ENCODE measurements at places on chromosomes 13 and 19. TPM values are rescaled to one million over a fixed set of nuclear protein-coding genes. Genes with fewer than 3 reads are reported as not detected.
A peak's percentile ranks its signal among the peaks of the same experiment; 100 is the strongest.

GRCh38 chr19:3492131-3492839 is 8.2 kb downstream of the DOHH start:
- H3K36me3 ChIP-seq, result peaks cover 20% of the 10 kb centered on the region
- no peak overlapping the region for H3K27ac ChIP-seq
- H3K4me3 ChIP-seq, result no peak overlapping the region
- DNase-seq, result no peak

ZIC2 gene
- 0.50 TPM for total RNA-seq

GRIK5 gene
- total RNA-seq, result 0.68 TPM

GRCh38 chr19:38619361-38620174 is 580 bp downstream of the EIF3K start:
- H3K27me3 ChIP-seq, result no peaks in the 10 kb centered on the region
- H3K4me3 ChIP-seq, result peak overlapping the region; percentile 99
- H3K36me3 ChIP-seq, result peaks cover 74% of the 10 kb centered on the region
- DNase-seq, result no peak
- peaks cover 43% of the 10 kb centered on the region for H3K4me1 ChIP-seq

DNA sequence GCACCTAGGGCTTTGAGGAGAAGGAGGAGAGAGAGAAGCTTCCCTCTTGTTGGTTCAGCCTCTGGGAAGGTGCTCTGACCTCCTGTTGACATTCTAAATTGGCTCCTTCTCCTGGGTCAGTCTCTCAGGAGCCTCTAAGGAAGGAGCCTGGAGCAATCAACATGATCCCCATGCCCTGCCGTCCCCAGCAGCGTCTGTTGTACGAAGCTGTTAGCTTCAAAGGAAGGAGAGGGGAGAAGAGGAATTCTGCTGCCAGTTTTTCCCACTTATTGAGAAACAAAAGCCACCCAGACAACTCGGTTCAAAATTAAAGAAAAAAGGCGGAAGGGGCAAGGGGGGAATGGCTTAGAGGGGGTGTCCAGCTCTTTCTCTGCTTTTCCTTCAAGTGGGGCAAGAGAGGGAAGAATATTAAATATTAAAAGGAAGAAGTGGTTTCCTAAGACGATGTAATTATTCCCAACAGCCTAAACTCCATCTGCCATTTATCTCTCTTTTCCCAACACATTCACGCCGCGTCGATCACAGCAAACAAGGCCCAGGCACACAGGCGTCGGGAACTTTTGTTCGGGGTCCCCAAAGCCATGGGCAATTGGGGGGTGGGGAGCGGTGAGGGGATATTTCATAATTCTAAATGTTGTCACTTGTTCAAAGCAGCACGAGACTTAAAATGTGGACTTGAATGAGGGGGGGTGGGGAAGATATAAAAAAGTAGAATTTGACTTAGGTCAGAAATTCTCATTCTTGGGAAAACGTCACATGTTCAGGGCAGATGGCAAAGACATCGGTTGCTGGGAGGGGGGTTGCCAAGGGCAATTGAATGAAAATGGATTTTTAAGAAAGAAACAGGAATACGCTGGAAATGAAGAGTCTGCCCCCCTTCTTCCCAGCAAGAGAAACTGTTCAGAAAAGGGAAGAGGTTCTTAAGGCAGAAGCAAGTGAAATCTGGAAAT is 116.8 kb upstream of the CACNA1A start:
- no peak overlapping the region for H3K27ac ChIP-seq
- no peak overlapping the region for H3K4me3 ChIP-seq
- no peak for DNase-seq
- H3K27me3 ChIP-seq, result peaks cover 30% of the 10 kb centered on the region
- no peaks in the 10 kb centered on the region for H3K36me3 ChIP-seq

ADPRHL1 gene
- total RNA-seq, result 0.75 TPM

CEACAM20 gene
- not detected for total RNA-seq

- H3K4me1 ChIP-seq, result peaks cover 9% of the 10 kb centered on the region
- no peak overlapping the region for H3K4me3 ChIP-seq
- DNase-seq, result no peak
- H3K27ac ChIP-seq, result no peak overlapping the region
- no peaks in the 10 kb centered on the region for H3K27me3 ChIP-seq
These were observed 12.5 kb downstream of the EPN1 start for GRCh38 chr19:55687281-55688201.

ATP4B gene
- total RNA-seq, result not detected

DNA sequence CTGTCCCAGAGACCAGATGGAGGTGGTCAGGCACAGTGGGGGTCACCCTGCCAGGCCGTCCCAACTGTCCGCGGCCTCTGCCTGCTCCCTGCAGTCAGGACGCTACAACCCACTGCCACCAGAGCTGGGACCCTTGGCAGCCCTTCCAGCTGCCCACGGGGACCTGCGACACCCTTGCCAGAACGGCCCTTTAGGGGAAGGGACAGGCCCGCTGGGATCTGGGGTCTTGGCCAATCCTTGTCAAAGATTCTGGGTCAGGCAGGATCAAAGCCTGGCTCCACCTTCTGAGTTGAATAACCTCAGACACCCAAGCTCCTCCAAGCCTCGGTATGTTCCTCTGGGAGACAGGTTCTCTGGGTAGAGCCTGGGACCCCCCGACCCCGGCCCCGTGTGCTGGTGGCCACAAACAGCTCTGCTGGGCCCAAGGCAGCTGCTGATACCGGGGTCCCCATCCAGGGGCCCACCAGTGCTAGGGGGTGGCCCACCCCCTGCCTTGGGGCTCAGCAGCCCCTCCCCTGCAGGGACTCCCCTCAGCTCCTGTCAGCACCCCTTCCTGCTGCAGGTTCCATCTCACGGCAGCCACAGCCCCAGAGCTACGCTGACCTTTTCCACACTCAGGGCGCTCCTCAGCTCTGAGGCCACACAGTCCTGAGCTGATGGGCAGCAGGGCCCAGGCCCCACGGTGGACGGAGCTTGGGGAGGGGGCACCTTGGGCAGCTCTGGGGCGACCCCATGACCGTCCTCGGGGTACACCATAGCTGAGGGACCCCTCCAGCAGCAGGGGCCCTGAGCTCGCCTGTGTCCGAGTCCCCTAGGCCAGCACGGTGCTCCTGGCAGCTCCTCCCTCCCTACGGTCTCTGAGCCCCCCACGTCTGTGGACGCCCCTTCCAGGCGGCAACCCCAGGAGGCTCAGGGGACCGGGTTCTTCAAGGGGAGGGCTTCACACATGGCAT is 18.4 kb downstream of the SBNO2 start:
- no peaks in the 10 kb centered on the region for H3K4me1 ChIP-seq
- peaks cover 6% of the 10 kb centered on the region for H3K36me3 ChIP-seq
- no peak for DNase-seq
- H3K4me3 ChIP-seq, result no peak overlapping the region
- H3K27me3 ChIP-seq, result no peaks in the 10 kb centered on the region

DNA sequence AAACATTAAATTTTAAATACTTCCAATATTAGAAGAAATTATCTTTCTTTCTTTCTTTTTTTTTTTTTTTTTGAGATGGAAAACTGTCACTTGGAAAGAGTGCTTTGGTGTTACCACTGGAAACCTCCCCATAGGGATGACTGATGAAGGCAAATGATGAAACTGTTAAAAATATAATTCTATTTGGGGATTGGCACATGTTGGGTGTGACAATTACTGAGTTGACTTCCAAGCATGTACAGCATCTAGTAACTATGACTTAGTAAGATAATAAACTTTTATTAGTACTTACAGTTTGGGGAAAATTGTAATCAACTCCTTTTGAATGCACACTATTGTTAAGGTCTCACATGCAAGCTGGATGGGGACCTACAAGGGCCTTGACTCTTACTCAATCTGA is 592.5 kb downstream of the KCTD12 start:
- no peak overlapping the region for H3K4me3 ChIP-seq
- no peaks in the 10 kb centered on the region for H3K27me3 ChIP-seq
- H3K27ac ChIP-seq, result no peak overlapping the region
- H3K36me3 ChIP-seq, result no peaks in the 10 kb centered on the region

DNA sequence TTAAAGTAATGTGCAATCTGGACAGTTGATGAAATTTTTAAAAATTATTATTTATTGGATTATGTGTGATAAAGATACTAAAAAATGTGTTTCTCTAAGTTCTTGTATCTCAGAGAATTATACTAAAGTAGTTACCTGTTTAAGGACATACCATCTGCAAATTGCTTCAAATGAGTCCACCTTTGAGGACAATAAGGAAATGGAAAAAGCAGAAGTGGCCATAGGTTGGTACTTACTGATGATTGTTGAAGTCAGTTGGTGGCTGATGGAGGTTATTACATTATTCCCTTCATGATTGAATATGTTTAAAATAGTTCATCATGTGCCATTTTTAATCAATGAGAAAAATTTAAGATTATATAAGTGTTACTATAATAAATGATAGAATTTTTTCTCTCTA is 367.0 kb downstream of the MYO16 start:
- no peak overlapping the region for H3K27ac ChIP-seq
- no peaks in the 10 kb centered on the region for H3K4me1 ChIP-seq
- no peaks in the 10 kb centered on the region for H3K27me3 ChIP-seq

DNA sequence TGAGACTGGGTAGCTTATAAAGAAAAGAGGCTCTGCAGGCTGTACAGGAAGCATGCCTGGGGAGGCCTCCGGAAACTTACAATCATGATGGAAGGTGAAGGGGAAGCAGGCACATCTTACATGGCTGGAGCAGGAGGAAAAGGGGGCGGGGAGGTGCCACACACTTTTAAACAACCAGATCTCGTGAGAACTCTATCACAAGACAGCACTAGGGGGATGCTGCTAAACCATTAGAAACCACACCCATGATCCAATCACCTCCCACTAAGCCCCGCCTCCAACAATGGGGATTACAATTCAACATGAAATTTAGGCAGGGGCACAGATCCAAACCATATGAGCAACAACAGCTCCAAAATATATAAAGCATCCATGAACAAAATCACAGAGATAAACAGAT is 46.5 kb upstream of the GTF2F2 start:
- no peak for DNase-seq
- H3K4me3 ChIP-seq, result no peak overlapping the region
- H3K27ac ChIP-seq, result no peak overlapping the region
- H3K27me3 ChIP-seq, result peaks cover 20% of the 10 kb centered on the region
- H3K4me1 ChIP-seq, result no peaks in the 10 kb centered on the region

KRTDAP gene
- total RNA-seq, result not detected

DNA sequence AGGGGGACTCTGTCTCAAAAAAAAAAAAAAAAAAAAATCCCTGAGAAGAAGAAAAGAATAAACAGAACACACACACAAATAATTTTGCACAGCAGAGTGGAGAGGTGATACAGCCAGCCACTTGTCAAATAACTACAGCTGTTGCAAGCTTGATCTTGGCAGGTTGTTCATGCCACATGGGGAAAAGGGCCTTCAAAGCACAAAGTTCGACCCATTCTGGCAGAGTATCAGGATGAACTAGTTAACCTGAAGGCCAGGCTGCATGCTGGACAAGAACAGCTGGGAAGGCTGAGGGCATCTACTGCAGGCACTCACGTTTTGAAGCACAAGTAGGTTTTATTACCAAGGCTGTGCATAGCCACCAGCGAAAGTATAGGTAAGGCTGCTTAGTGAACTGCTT is 104.1 kb downstream of the KCTD15 start:
- peaks cover 8% of the 10 kb centered on the region for H3K4me1 ChIP-seq
- peaks cover 28% of the 10 kb centered on the region for H3K27me3 ChIP-seq
- H3K4me3 ChIP-seq, result no peak overlapping the region
- no peaks in the 10 kb centered on the region for H3K36me3 ChIP-seq

ZNF547 gene
- total RNA-seq, result 3.8 TPM

JAK3 gene
- total RNA-seq, result 233 TPM

CD209 gene
- total RNA-seq, result not detected

WDR87 gene
- total RNA-seq, result not detected

DNA sequence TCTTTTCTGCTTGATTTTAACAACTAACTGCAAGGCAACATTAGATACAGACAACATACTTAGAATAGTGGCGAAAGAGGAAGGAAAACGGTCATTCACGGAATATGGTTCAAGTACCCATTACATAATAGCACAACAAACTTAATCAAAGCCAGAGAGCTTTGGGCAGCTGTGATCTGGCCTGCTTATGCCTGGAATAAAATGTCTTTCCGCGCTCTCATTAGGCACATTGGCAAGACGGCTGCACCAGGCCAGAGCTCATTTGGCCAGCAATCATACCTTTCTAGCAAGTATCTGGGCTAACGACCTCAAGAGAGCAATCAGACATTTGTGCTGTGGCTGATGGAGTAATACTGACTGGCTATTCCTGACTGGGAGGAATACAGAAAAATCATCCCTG is 112.8 kb downstream of the NALCN start:
- no peaks in the 10 kb centered on the region for H3K27me3 ChIP-seq
- no peak for DNase-seq
- H3K4me3 ChIP-seq, result no peak overlapping the region
- H3K4me1 ChIP-seq, result no peaks in the 10 kb centered on the region
- H3K36me3 ChIP-seq, result no peaks in the 10 kb centered on the region

Data from activated CD4-positive, alpha-beta memory T cell treated with anti-CD3 and anti-CD28 coated beads, Interleukin-2, amount 10 ng/mL, durations not matched to agents 7 days and 5 days (primary cell).